NCI-H2171 (cell line): ENCODE measurements at places on chromosomes 2 and 18.

- no peak for DNase-seq
These were observed 34.2 kb upstream of the NCOA1 start for GRCh38 chr2:24456599-24457556.

DNA sequence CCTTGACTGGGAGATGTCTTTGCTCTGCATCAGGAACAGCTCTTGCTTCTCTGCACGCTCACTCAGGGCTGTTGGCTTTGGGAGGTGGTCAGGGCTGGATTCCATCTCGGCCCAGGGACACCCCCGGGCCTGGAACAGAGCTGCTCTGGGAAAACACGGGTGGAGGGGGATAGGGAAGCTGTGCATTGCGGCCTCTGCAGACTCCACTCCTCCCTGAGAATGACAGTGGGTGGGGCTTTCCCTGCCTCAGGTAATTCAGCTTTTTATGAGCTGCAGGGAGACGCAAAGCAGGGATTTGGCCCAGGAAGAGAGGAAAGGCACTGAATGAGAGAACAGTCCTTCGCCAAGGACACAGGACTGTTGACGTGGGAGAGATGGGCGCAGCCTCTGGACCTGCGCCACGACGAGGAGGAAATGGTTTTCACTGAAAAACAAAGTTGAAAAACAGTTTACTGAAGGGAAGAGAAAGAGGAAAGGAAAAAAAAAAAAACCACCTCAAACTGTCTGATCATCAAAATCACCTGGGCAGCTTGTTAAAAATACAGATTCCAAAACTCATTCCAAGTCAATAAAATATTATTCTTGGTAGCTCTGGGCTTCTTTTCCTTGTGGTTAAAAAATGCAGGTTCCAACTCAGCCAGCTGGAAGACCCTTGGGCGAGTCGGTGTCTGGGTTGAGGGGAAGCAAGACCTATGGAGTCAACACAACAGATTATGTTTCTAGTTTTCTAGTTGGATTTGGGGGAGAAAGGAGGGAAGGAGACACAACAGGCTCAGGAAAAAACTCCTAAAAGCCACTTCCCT, 194.0 kb downstream of the ZFP36L2 start:
- no peak for DNase-seq

DNA sequence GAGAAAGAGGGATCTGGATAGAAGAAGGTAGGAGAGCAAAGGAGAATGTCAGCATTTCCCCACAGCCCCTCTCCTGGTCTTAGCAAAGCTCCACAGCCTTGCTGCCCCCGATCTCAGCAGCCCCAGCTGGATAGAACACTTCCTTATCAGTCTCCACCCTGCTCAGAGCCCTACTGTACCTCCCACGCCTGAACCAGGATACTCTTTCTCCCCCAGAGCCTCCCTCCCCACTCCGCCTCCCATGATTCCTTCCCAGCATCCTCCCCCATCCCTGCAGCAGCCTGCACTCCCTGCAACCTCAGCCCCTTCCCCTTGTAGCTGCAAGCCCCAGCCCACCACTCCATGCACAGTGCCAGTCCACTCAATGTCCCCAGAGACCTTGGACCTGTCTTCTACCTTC, 25.8 kb downstream of the PLB1 start:
- no peak for DNase-seq

- DNase-seq, result no peak
These were observed 77.1 kb downstream of the MYO5B start for GRCh38 chr18:50117863-50118262.

GRCh38 chr2:156352911-156353310, 20.4 kb upstream of the NR4A2 start:
- DNase-seq, result no peak
